ENCODE measurements at places on chromosomes 2 and 18. TPM values are rescaled to one million over a fixed set of nuclear protein-coding genes. Genes with fewer than 3 reads are reported as not detected.

The ZNG1B gene
- polyA plus RNA-seq, result 25.0 TPM

The TTN gene
- 0.04 TPM for polyA plus RNA-seq

The MOGAT1 gene
- polyA plus RNA-seq, result not detected

The ARHGAP25 gene
- 4.4 TPM for polyA plus RNA-seq

The OXER1 gene
- polyA plus RNA-seq, result 5.6 TPM

GRCh38 chr2:10254373-10255188 lies 48.1 kb upstream of the HPCAL1 start:
- no peak for DNase-seq

GRCh38 chr2:9799011-9799596 lies 44.2 kb upstream of the TAF1B start:
- DNase-seq, result no peak

DNA sequence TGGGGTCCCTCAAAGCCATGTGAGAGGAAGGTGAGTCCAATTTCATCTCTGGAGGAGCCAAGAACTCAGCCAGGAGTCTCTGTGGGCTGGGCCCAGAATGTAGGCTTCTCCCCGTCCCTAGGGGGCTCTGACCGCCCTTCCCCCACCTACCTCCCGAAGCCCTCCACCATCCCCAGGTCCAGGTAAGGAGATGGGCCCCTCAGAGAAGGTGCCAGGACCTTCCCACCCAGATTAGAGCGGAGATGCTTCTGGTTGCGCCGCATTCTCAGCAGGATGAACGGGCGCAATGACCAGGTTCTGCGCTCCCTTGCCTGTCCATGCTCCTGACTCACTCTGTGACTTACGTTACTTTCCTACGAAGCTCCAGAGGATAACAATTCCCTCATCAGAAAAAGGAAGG lies 23.0 kb downstream of the ST8SIA5 start:
- DNase-seq, result no peak

GRCh38 chr2:226362980-226363379 lies 436.6 kb downstream of the IRS1 start:
- no peak for DNase-seq

DNA sequence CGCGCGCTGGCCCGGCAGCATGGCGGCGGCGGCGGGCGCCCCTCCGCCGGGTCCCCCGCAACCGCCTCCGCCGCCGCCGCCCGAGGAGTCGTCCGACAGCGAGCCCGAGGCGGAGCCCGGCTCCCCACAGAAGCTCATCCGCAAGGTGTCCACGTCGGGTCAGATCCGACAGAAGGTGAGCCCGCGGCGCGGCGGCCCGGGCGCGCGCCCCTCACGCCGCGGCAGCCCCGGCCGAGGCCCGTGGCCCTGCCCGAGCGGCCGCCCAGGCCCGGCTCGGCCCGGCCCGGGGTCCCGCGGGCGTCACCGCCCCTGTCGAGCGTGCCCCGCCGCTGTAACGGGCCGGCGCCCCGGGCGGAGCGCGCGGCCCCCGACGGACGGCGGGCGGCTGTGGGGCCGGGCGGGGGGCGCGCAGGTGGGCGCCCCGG lies 218 bp downstream of the DGKD start:
- no peak for DNase-seq

GRCh38 chr2:88087073-88087472 lies 19.4 kb downstream of the SMYD1 start:
- DNase-seq, result no peak

Measured in urinary bladder (tissue), 4 donors.